ENCODE measurements at places on chromosomes 7 and 10.
A peak's percentile ranks its signal among the peaks of the same experiment; 100 is the strongest.

- H3K4me3 ChIP-seq: no peak overlapping the region
Measured at GRCh38 chr10:48247680-48248079, 26.8 kb downstream of the FRMPD2 start.

DNA sequence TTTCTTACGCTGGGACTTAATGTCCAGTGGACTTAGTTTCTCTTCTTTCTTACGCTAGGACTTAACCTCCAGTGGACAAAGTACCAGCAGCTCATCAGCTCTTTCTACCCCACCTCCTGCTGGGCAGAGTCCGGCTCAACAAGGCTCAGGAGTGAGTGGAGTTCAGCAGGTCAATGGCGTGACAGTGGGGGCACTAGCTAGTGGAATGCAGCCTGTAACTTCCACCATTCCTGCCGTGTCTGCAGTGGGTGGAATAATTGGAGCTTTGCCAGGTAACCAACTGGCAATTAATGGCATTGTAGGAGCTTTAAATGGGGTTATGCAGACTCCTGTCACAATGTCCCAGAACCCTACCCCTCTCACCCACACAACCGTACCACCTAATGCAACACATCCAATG lies 199.7 kb downstream of the MLLT10 start:
- no peak overlapping the region for H3K4me3 ChIP-seq
- H3K36me3 ChIP-seq: peaks cover 14% of the 10 kb centered on the region
- H3K4me1 ChIP-seq: peaks cover 23% of the 10 kb centered on the region
- no peak for DNase-seq
- no peaks in the 10 kb centered on the region for H3K27me3 ChIP-seq

GRCh38 chr10:22615819-22616499 lies 98.4 kb downstream of the PIP4K2A start:
- H3K27ac ChIP-seq: peak overlapping the region; percentile 100
- H3K27me3 ChIP-seq: no peaks in the 10 kb centered on the region
- peak; percentile 45 for DNase-seq
- peaks cover 72% of the 10 kb centered on the region for H3K4me1 ChIP-seq
- H3K36me3 ChIP-seq: peaks cover 16% of the 10 kb centered on the region

- H3K27ac ChIP-seq: no peak overlapping the region
- H3K36me3 ChIP-seq: no peaks in the 10 kb centered on the region
- H3K27me3 ChIP-seq: no peaks in the 10 kb centered on the region
- no peak overlapping the region for H3K4me3 ChIP-seq
Measured at GRCh38 chr10:51171946-51172345, 97.7 kb downstream of the PRKG1 start.

DNA sequence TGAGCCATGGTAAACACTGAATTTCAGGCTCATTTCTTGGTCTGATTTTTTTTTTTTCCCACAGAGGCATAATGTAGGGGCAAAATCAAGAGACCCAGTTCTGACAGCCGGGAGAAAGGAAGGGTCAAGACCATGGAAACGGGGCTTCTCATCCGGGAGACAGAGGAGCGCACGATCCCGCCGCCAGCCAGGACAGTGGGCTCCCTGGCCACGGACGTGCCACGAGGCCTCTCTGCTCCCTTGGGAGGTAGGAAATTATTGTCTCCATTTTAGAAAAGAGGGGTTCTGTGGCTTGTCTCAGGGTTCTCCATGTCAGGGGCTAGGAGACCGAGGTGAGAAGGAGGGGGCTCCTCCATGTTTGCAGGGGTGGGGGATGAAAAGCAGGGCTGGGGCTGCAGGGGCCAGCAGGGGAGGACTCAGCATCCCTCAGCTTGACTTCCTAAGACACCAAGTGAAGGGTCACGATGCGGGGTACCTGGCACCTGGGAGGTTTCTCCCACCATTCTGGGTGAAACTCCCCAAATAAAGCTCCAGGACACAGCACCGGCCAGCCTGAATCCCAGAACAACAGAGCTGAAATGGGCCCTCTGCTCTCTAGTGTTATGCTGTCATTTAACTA lies 37.6 kb downstream of the PPIF start:
- H3K4me3 ChIP-seq: no peak overlapping the region
- H3K4me1 ChIP-seq: no peaks in the 10 kb centered on the region
- peaks cover 10% of the 10 kb centered on the region for H3K27me3 ChIP-seq

DNA sequence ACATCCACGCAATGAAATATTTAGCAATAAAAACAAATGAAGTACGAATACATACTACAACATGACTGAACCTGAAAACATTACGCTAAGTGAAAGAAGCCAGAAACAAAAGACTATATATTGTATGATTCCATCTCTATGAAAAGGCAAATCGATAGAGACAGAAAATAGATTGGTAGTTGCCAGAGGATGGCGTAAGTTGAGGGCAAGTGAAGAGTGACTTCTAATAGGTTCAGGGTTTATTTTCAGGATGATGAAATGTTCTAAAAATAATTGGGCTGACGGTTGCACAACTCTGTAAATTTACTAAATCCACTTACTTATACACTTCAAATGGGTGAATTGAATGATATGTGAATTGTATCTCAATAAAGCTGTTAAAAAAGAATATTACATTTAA lies 39.5 kb upstream of the TECTB start:
- H3K4me1 ChIP-seq: no peaks in the 10 kb centered on the region
- no peak for DNase-seq
